ENCODE measurements at places on chromosomes 7 and 10. TPM values are rescaled to one million over a fixed set of nuclear protein-coding genes. Genes with fewer than 3 reads are reported as not detected.

The XRCC2 gene
- total RNA-seq = 3.0 TPM

The ACTR3C gene
- total RNA-seq = not detected

The CLRN3 gene
- total RNA-seq = not detected

The CH25H gene
- total RNA-seq = 0.25 TPM

The PON3 gene
- not detected for total RNA-seq

The NKX1-2 gene
- 0.59 TPM for total RNA-seq

The MUC12 gene
- 1.0 TPM for total RNA-seq

The VGF gene
- total RNA-seq = 8.4 TPM

The EZH2 gene
- 314 TPM for total RNA-seq

The ZCCHC24 gene
- total RNA-seq = 3.0 TPM

The MINPP1 gene
- 27.2 TPM for total RNA-seq

The SLC16A9 gene
- 1.2 TPM for total RNA-seq

The CAV2 gene
- total RNA-seq = 1.7 TPM

The FGFBP3 gene
- total RNA-seq = 7.5 TPM

The WNT8B gene
- total RNA-seq = not detected
